ENCODE measurements at places on chromosomes 1 and 21.

DNA sequence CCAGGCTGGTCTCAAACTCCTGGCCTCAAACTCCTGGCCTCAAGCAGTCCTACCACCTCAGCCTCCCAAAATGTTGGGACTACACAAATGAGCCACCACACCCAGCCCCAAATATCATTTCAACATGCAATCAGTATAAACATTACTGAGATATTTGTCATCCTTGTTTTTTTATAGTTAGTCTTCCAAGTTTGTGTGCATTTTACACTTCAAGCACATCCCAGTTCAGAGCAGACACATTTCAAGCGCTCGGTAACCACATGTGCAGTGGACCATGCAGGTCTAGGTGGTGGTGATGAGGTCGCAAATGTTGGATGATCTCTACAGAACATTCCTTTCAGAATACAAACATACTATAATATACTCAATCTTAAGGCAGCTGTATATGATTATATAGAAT is 23.8 kb upstream of the APP start:
- no peak for DNase-seq

- no peak for DNase-seq
Observed at GRCh38 chr1:169367096-169367685, 406 bp downstream of the NME7 start.

- peak; percentile 85 for DNase-seq
Observed at GRCh38 chr1:42165511-42166210, 1.1 kb upstream of the GUCA2A start.

- DNase-seq, result peak; percentile 27
Observed at GRCh38 chr21:38861056-38861455, 55.3 kb downstream of the ETS2 start.

DNA sequence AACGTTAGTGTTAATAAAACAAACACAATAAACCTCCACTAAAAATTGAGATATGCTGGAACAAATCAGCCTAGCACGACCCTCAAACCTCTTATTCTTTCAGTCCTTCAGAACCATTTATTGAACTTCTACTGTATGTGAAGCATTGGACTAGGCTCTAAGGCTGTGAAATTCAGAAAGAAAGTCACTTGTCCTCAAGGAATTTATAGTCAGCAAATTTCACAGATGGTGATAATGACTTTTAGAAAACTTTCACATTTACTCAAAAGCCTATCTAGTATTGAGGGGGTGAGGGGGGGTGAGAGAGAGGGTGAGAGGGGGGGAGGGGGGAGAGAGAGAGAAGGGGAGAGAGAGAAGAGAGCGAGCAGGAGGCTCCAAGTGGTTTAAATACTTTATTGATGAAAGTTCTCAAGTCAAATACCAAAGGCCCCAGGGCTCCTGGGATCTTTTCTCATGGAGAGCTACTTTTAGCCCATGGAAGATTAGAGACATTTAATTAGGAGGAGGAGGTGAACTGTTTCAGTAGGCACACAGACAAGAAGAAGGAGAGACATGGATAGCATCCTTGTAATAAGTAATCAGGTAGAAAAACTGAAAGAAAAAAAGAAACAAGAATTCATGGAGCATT is 66.3 kb upstream of the SSX2IP start:
- no peak for DNase-seq

DNA sequence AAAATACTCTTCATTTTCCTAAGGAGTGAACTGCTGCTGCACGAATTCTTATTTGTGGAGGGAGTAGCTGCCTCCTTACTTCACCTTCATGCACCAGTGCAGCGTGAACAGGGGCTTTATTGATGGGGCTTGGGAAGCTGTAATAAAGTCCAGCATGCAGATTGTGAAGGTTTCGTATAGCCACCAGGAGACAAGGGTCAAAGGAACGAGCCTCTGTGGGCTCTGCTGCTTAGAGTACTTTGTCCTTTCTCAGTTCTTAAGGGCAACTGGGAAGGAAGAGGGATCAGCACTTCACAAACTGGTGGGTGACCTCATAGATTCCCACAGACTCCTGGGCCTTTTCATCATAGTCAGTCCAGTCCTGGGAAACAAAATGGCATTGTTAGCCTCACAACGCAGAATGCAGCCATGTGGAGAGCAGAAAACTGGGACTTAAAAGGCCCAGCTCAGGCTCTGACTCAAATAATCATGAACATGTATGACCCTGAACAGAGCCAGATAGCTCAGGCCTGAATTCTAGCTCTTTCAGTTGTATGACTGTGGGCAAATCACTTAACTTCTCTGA is 6.0 kb downstream of the CZIB start:
- DNase-seq, result no peak

DNA sequence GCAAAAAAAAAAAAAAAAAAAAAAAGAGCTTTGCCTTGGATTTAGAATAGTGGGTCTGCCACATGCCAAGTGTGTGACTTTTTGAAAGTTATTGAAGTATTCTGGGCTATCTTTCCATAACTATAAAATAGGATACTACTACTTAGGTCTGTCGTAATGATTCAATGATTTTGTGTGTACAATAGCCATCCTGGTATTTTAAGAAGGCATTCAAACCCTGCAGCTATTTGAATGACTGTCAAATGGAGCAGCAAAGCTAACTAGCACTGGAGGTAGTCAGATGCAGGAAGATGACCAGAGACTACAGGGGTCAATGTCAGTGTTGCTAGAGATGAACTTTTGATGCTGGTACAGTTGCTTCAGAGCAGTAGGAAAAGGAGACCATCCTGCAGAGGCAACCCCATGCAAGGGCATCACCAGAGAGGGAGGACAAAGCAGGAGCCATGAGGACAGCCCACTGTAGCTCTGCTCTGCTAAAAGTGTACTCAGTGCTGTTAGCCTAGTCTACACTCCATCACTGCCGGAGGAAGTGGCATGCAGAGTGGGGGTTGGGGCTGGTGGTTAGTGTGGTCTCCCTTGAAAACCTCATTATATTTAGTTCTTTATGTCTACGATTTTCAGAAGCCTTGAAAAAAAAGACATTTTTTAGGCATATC is 29.0 kb downstream of the DUSP10 start:
- DNase-seq, result no peak

Measured in NCI-H146 (cell line).